Right hindlimb (tissue), 1 donor: ENCODE measurements at places on chromosomes 6 and 20.

DNA sequence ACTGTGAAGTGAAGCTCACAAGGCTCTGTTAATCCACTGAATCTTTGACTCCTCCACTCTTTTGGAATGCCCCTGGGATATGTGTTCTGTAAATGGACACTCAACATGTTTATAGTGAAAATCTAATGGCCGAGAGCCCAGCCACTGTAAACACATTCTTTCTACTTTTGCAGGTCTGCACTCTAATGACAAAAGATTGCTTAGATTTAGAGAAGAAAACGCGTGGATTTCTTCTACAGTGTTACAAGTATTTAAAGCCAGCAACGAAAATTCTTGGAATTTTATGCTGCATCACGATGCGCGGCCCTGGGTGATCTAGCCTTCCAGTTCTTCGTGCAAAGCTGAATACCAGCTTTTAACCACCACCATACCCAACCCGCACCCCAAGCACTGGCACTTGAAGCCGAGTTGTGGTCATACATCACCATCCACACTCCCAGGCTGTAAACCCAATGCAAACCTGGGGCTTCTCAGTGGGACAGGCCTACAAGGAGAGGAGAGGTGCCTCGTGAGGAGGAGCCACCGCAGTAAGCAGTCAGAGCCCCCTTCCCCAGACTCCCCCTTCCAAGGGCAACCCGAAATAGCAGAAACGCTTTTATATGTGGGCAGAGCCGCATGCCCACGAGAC lies 3.7 kb upstream of the FOXO3 start:
- no peak for DNase-seq

DNA sequence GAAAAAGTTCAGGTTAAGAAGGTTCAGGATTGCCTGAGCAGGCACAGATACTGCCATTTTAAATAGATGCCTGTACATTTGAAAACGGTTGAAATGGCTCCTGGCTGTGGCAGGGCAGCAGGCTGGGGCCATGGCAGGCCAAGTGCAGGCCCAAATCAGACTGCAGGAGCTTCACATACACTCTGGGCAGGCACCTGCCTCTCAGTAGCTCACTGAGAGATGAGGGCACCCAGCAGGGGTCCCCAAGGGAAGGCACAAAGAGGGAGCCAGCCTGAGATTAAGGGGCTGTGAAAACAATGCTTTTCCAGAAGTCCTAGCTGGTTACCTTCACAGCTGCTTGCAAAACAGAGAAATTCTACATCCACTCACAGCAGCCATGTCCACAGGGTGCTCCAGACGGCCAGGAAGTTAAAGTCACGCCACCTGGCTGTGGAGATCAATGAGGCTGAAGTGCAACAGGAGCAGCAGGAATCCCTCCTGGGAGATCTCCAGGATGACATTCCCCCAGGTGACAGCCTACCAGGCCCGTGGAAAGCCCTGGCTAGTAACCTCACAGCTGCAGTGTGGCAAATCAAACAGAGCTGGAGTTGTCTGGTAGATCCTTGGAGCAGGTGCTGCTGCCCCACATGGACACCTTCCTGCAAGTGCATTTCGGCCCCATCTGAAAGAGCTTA lies 6.2 kb upstream of the RAET1E start:
- DNase-seq = no peak

GRCh38 chr20:18541741-18542140 lies 25.5 kb upstream of the SMIM26 start:
- no peak for DNase-seq

DNA sequence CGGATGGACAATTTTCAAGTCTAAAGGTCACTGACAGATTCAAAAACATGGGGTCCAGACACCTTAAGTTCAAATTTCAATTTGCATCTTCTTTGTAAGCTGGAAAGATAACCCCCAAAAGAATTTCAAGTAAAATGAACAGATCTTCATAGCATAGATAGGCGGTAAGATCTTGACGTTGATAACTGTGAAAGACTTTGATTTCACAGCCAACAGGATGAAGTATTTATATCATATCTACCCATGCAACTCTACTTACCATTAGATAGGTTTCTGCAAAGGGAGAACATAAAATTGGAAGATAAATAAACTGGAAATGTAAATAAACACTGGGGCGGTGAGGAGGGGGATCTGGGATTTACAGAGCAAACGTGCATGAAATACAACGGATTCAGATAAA lies 137.8 kb downstream of the IPCEF1 start:
- no peak for DNase-seq

GRCh38 chr20:34110745-34111641 lies 1.1 kb downstream of the EIF2S2 start:
- DNase-seq = peak; percentile 49

DNA sequence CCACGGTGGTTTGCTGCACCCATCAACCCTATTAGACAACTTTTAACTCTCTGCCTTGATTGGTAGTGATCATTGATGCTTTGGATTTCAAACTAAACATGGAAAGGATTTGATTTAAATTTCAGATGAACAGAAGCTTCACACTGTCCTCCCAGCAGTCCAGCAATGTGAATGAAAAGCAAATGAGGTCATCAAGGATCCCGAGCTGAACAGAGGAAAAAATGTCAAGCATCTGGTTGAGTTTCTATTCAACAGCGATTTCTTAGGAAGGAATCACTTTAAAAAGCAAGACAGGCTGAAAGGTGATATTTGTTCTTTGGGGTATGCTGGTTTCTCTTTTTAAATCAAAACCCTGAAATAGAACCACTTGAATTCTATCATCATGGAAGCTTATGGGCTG lies 10.6 kb upstream of the SAMD3 start:
- DNase-seq = no peak

GRCh38 chr6:136762022-136762975 lies 30.0 kb downstream of the MAP3K5 start:
- no peak for DNase-seq

DNA sequence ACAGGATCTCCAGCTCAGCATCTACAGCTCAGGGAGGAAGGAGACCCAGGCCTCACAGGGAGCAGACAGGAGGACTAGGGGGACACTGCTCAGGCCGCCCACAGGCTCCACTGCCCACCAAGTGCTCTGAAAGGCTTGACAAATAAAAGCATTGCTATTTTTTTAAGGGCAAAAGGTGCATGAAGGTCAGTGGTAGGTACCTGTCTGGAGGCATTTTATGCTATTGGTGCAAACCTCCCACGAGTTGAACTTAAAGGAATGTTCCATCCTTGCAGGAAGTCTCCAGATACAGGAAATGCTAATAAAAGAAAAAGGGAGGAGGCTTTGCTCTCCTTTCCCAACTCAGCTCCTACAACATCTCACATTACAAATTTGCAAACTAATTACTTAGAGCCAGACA lies 228.1 kb downstream of the FOXC1 start:
- DNase-seq = no peak

GRCh38 chr20:5090191-5090590 lies 29.6 kb downstream of the PCNA start:
- DNase-seq = no peak

- no peak for DNase-seq
Measured at GRCh38 chr6:6522709-6523108, 65.8 kb upstream of the LY86 start.

- DNase-seq = no peak
Measured at GRCh38 chr20:21557241-21558020, 43.6 kb upstream of the NKX2-2 start.

DNA sequence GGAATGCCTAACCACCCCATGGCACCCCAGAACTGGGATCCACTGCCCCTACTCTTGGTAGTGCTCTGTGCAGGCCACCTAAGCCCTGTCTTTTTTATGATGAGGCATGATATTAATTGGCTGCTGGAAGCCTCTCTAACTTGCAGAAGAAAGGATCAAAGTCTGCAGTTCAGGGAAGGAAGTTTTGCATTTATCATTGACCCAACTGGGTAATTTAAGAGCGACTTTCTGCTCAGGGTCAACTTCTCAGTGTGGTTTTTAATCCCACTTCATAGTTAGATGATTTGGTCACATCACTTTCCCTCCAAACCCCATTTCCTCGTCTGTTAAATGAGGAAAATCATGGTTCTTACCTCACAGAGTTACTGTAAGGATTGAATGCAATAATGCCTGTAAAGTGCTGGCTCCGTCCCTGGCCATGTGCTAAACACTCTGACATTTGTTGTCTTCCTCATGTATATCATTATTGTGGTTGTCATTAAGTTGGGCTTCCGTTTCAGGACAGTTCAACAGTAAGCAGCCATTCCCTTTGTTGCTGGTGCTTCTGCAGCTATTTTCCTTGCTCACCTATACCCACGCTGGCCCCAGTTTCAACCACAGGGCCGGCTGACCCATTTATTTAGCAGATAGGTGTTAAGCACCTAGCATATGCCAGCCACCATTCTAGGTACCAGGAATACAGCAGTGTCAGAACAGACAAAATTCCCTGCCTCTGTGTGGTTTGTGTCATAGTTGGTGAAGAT lies 14.2 kb downstream of the E2F3 start:
- no peak for DNase-seq

DNA sequence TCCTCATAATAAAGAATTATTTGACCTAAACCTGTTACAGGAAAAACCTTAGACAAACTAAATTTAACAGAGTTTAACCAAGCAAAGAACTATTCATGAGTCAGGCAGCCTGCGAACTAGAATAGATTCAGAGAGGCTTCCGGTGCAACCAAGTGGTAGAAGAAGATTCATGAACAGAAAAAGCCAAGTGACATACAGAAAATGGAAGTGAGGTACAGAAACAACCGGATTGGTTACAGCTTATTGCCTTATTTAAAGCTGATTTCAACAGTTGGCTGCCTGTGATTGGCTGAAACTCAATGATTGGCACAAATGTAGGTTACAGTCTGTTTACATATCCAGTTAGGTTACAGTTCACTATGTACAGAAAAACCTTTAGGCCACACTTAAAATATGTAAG lies 10.1 kb downstream of the PPP1R3G start:
- no peak for DNase-seq

GRCh38 chr20:36339646-36340592 lies 33.8 kb downstream of the DLGAP4 start:
- DNase-seq = no peak

DNA sequence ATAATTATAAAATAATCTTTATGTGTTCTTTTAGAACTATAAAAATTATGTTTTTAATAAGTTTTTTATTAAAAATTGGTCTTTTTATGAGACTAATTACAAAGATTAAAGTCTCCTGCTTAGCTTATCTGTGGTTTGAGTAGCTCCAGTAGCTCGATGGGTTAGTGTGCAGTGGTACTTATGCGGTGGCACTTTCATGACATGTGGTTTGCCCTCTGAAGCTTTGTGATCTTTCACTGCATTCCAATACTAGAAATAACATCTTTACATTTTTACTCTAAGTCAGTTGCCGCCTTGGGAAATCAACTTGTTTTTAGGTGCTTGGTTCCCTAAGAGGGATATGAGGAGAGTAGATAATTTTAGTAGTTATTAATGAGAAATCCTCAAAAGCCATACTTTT lies 699.5 kb upstream of the FLRT3 start:
- DNase-seq = no peak

DNA sequence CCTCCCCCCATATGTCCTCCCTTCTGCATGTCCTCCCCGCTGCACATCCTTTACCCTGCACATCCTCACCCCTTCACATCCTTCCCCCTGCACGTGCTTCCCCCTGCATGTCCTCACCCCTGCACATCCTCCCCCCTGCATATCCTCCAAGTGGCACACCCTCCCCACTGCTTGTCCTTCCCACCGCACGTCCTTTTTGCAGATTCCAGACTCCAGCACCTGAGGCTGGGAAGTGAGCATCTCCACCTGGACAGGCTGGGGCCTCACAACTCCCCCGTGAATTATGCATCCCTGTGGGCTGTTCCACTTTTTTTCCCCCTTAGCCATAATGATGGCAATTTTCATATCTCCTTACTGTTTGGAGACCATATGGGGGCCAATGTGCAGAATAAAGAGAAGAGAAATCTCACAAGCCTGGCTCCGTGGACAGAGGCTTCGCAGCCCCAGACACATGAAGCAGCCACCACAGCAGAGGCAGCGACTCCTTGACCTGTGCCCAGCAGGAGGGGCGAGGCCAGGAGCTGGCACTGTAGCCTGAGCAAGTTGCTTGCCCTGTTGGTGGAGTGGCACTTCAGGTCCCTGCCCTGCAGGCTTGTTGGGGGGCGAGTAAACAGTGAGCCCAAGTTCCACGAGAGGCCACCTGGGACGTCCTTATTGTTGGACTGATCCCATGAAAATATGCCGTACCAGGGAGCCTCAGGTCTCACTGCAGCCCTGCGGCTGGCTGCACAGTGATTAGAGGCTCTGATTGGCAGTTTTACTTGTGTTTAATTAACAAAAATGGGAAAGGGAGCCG lies 113.1 kb downstream of the SYNDIG1 start:
- DNase-seq = no peak
